Fibroblast of skin of left biceps (primary cell): ENCODE measurements at places on chromosomes 16 and 17.

DNA sequence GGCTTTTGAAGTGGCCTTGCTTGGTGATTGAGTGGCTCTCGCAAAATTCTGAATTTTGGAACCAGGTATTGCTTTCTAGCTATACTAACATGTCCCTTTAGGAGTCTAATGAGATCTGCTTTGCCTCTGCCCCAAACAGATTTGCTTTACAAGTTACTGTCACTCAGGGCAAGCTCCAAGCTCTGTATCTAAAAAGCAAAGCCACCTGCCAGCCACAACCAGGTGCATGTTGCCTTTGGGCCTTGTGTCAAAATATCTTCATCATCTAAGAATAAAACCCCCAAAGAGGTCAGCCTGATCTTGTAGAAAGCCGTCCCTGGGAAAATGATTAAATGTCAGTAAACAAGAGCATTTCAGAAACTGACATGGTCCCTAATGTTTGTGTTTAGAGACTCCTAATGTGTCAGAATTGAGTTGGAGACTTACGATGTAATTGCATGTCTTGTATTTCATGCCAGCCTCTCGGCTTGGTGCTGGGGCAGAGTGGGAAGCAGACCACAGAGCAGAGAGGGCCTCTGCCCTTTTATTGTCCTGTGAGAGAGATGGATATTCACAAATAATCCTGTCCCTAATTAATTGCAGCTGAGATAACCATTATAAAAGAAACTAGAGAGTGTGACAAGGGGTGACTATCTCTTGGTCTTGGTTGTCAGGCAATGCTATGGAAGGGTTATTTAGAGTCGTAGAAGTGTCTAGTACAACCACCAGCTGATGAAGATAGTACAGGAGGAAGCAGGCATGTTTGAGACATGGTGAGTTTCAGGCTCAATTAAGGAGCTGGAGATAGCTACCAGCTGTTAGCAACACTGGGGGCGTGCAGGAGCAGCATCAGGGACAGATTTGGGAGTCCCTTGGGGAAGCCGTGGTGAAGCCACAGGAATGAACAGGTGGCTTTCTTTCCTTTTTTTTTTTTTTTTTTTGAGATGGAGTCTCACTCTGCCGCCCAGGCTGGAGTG, 90.7 kb downstream of the PITPNC1 start:
- no peak for DNase-seq

DNA sequence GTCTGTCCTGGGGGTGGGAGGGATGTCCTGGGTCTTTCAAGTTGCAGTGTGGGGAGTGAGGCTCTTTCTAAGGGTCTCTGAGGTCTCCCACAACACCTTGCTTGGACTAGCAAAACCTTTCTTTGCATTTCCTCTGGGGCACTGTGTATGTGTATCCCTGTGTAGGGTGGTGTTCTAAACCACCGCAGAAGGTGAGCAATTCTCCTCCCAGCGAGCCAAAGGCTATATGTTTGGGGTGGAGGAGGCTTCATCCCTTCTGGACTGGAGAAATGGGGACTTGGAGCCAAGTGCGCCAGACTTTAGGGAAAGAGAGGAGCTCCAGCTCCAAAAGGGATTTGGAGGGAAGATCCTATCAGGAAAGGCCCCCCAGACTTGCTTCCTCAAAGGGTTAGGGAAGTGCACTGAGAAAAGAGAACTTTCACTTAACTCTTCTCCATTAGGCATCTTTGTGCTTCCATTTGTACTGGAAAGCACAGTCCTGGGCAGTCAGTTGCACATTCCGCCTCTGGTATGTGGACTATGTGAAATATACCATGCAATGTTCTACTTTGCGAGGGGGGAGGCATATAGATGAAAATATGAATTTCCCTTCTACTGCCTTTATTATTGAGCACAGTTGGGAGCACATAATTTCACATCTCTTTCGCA, 18.9 kb upstream of the HOXB9 start:
- no peak for DNase-seq

GRCh38 chr16:81837312-81837751, 58.2 kb downstream of the PLCG2 start:
- DNase-seq = no peak

GRCh38 chr17:76791053-76791980, 53.4 kb downstream of the MFSD11 start:
- DNase-seq = no peak

- no peak for DNase-seq
These were observed 45.6 kb downstream of the MEAK7 start for GRCh38 chr16:84458606-84459532.

DNA sequence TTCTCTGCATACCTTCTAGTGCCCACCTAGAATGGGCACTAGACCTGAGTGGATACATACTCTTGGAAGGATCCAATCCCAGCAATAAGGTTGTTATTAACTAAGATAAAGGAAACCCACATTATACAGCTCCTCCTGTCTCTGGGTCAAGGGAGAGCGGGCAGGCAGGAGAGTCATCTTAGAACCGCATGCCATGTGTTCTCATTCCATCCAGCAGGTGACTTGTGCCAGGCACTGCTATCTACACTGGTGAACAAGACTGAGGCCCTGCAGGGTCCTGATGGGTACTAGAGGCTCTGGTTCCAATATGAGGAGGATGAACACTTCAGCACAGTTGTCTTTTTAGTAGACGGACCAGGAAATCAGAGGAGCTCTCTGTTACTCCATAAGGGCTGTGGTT, 5.9 kb upstream of the CD300H start:
- DNase-seq = no peak

GRCh38 chr16:57529391-57530103, 6.8 kb downstream of the CCDC102A start:
- no peak for DNase-seq

DNA sequence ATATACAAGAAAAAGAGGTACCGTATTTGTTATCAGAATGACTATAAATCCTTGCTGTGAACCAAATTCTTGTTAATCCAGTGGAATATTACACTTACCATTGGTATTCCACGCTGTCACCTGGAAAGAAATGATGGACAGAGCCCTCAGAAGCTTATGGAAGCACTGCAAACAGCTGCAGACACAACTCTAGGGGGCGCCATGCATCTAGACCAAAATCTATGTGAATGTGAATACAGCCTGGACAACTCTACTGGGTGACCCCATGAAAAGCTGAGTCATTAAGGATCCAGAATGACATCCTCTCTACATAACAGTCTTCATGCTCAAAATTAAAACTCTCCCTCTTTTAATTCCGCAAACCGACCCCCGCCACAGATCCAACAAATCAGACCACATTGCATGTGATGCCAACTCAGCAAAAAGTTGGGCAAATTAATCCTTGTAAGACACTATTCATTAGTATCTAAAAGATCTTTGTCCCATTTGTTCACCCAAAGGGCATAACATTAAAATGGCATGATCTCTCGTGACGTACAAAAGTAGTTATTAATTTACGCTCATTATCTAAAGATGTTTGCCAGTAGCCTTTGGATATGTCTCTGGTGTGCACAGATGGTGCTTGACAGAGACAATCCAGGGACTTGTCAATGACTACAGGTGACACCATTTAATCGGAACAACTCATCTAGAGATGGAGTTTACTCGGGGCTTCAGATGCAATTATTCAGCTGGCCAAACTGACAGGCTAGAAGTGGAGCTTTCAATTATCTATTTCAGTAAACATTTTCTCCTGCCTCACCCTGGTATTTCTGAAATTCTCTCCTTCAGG, 552.7 kb upstream of the PSMD7 start:
- DNase-seq = no peak

GRCh38 chr16:75096656-75097055, 19.9 kb downstream of the LDHD start:
- DNase-seq = no peak

DNA sequence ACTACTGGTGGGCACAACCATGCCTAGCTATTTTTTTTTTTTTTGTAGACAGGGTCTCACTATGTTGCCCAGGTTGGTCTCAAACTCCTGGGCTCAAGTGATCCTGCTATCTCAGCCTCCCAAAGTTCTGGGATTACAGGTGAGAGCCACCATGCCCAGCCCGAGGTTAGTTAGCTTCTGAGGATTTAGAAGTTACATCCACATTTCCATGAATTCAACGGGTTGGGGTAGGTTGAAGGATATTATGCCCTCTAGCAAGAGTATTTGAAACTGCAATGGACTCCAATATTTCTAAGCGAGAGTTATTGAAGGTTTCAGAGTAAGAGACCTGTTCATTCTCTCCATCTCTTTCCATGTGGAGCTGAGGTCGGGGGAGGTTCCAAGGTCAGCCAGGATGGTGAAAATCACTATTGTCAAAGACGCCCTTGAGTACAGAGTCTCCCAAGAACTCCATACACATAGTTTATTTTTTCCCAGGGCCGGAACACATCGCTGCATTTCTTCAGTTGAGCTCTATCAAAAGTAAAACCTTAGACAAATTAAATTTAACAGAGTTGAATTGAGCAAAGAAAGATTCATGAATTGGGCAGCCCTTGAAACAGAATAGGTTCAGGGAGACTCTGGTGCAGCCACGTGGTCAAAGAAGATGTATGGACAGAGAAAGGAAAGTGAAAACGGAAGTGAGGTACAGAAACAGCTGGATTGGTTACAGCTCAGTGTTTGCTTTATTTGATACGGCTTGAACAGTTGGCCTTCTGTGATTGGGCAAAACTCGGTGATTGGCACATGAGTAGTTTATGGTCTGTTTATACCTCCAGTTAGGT, 19.0 kb upstream of the ITPRIPL2 start:
- no peak for DNase-seq

- no peak for DNase-seq
These were observed 107.9 kb downstream of the HAPSTR1 start for GRCh38 chr16:9199311-9199710.

DNA sequence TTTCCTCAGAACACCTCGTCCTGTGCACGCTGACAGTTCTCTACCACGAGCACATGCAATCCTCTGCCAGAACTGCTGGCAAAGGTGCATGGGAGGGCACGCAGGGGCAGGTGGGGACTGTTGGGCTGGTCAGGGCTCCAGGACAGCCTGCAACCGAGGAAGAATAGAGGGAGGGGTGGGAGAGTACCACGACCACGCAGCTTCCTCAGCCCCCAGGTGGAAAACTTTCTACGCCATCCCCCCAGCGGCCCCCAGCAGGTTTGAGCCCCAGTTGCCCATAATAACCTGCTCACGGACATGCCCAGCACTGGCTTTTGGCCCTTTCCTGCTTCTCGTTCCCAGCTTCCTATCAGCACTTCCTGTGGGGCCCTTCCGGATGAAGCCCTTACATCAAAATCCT, 199.3 kb downstream of the C16orf95 start:
- no peak for DNase-seq

- DNase-seq = no peak
These were observed 29.3 kb upstream of the RBL2 start for GRCh38 chr16:53404959-53405358.

GRCh38 chr17:2087597-2088211, 32.8 kb downstream of the HIC1 start:
- DNase-seq = no peak

DNA sequence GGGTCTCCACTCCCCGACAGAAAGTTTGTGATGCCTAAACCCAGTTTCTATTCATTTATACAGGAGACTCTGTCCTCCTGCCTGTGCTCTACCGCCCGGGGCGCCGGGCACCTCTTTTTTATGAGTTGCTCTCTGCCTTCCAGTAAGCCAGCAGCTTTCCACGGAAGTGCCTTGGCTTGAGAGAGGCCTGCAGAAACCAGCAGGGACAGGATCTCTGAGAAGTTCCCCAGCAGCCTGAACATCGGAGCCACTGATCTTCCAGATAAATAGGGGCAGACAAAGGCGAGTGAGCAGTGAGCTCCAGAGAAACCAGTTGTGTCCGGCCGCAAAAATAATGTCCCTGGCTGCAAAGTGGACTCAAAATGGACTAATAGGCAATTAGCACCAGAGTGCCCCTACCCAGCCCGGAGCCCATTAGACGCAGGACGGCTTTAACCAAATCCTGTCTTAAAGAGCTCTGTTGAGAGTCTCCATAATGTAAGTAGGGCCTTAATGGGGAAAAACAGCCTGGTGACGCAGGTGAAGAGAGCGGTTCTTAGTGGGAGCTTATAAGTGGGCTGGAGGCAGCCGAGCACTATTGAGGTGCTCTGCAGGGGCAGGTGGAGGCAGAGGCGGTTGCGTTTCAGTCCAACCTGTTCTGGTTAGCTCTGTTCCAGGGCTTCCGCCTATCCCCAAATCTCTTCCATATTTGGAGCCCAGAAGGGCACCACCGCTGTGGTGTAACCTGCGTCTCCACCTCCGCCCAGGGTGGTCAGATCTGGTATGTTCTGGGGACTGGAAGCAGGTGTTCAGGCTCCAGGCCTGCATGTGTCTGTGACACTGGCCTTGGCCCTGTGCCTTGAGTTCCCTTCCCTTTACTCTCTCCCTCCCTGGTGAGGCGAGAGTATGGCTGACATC, 74.1 kb downstream of the NT5M start:
- no peak for DNase-seq

DNA sequence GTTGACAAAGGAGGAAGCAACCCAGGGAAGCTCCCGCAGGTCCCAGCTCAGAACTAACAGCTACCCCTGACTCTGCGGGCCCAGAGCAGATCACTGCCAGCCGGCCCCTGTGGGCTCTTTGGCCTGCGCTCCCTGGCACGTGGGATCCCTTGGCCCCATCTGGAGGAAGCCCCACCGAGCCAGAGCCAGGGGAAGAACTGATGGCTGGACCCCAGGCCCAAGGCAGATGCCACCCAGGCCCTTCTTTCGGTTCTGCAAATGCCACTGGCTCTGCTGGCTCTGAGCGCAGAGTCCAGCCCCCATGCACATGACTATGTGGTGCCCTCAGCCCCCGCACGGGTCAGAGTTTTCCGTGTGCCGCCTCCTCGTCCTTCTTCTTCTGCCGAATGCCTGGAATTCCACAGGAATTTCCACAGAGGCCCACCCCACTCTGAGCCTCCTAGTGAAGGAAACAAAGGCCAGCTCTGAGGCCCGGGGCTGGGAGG, 35.8 kb upstream of the SNN start:
- peak; percentile 42 for DNase-seq

DNA sequence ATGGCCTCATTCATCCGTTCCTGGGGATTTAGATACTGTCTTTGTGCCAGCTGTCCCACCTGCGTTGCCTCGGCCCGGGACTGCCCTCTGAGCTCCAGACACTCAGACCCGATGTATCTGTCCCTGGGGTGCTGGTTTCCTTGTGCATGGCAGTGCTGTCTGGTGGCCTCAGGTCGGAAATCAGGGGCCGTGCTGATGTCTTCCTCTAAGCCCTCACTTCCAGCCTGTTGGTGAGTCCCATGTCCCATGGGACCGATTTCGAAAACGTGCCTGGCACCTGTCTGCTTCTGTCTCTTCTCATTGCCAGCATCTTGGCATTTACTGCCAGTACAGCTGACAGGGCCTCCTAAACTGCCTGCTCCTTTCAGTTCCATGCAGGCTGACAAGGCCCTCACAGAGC, 22.1 kb downstream of the NT5M start:
- DNase-seq = no peak

- no peak for DNase-seq
These were observed 13.7 kb downstream of the SDK2 start for GRCh38 chr17:73630531-73630930.

GRCh38 chr17:17075125-17075781, 33.0 kb downstream of the MPRIP start:
- no peak for DNase-seq

- DNase-seq = no peak
These were observed 22.6 kb downstream of the CNTNAP1 start for GRCh38 chr17:42704837-42705494.

DNA sequence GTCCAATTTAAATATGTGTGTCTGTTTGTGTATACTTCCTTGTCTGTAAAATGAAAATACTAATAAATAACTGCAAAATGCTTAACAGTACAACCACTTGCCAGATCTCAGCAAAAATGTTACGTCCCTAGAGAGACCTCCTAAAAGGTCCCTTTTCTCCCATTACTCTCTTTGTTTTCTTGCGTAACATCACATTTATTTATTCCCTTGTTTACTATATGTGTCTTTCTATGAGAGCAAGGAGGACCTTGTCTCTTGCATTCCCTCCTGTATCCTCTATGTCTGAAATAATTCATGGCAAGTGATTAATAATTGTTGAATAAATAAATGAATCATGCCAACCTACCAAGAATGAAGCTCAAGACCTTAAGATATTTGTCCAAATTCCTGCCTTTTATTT, 1.9 kb downstream of the ACSM3 start:
- DNase-seq = no peak
